GM12878 (cell line): ENCODE measurements at places on chromosomes 2 and 18. TPM values are rescaled to one million over a fixed set of nuclear protein-coding genes. Genes with fewer than 3 reads are reported as not detected.

Gene FAM110C
- not detected in 2 replicates for polyA plus RNA-seq

Gene CMPK2
- 0.50 and 1.1 TPM in 2 replicates for polyA plus RNA-seq

Gene GGCX
- polyA plus RNA-seq, result 25.4 and 29.1 TPM in 2 replicates

GRCh38 chr18:31040686-31041270 is 1.8 kb downstream of the DSC3 start:
- DNase-seq, result no peak

- DNase-seq, result no peak
Observed at GRCh38 chr2:200758341-200758740, 53.4 kb upstream of the BZW1 start.

DNA sequence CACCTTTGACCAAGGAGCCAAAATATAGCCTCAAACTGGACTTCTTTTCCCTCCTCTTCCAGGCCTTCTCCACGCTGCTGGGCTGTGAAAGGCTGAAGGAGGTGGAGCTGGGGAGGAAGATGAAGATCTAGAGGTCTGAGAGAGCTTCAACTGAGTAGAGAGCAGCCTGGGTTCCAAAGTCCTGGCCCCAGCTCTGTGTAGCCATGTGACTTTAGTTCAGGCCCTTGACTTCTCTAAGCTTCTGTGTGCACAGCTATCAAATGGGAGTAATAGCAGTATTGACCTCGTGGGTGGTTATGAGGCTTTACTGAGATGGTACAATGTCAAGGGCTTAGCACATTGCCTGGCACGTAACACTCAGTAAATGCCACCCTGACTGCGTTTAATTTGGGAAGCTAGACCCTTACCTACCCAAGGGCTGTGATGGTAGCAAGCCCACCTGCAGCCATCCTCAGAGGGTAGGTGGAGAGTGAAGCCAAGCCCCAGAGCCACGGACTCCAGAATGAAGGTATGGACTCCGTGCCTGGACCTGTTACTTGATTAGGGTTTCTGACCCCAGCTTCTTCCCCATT is 38.4 kb downstream of the SERTAD2 start:
- DNase-seq, result no peak

- no peak for DNase-seq
Observed at GRCh38 chr2:120367649-120368048, 21.7 kb downstream of the INHBB start.

DNA sequence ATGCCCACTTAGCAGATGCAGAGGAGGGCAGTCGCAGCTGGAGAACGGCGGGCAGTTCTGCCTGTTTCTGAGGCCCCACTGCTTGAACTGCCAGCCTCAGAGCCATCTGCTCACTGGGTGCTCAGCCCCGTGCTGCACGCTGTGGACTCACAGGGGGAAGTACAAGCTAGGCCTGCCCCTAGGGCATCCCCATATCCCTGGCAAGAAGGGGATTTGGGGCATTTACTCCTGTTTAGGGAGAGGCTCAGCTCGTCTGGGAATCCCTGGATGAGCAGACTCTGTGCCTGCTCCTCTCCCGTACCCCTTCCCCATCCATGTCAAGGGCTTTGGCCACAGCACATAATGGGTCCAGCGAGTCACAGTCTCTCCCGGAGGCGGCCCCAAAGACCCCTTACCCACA is 169.8 kb upstream of the PKDCC start:
- DNase-seq, result no peak
